ENCODE measurements at places on chromosomes 3 and 15. TPM values are rescaled to one million over a fixed set of nuclear protein-coding genes. Genes with fewer than 3 reads are reported as not detected.

- no peak for DNase-seq
These were observed 40.5 kb downstream of the IMPG2 start for GRCh38 chr3:101279765-101280385.

DNA sequence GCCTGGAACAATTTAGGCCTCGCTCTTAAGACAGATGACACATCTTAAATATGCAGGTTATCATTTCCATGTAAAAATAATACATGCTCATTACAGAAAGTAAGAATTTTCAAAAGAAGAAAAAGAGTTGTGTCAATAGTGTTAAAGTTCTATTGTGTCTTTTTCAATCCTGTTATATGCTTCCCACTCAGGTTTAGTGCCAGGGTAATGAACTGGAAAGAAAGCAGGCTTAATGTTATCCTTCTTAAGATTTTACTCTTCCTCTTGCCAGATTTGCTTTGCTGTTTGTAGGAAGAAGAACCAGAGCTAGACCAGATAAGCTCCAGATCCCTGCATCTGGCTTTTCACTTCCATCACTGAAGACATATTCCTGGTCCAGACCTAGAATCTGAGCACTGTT, 128.6 kb downstream of the TPRG1 start:
- no peak for DNase-seq

DNA sequence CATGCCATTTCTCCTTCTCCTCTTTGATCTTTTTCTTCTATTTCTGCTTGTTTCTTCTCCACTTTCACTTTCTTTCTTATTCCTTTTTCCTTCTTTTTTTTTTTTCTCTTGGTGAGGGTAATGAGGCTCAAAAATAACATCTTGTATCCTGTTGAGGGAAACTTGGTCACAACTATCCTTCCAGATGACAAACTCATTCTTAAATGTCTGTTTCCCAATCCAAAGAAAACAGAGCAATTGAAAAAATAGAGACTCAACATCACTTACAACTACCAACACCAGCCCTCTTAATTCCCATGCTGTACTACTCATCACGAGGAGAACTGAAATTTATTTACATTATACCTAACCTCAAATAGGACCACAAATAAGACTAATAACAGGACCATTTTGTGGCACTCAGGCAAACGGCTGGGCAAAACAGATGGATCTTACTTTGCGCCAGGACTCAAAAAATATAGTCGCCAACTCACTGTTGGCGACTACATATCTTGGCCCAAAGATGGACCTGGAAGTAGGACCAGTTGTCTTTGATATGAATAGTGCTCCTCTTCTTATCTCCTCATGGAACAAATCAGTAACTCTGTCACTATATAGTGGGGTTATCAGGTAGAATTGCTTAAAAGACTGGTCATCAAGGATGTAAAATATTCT, 343.9 kb downstream of the ZBTB20 start:
- DNase-seq: no peak

GRCh38 chr15:38252481-38253350, at the start of gene SPRED1:
TSS of gene SPRED1 (plus strand) at chr15:38252836. CDS start at chr15:38253186, 350 bp downstream.
- DNase-seq: peak; percentile 74

DNA sequence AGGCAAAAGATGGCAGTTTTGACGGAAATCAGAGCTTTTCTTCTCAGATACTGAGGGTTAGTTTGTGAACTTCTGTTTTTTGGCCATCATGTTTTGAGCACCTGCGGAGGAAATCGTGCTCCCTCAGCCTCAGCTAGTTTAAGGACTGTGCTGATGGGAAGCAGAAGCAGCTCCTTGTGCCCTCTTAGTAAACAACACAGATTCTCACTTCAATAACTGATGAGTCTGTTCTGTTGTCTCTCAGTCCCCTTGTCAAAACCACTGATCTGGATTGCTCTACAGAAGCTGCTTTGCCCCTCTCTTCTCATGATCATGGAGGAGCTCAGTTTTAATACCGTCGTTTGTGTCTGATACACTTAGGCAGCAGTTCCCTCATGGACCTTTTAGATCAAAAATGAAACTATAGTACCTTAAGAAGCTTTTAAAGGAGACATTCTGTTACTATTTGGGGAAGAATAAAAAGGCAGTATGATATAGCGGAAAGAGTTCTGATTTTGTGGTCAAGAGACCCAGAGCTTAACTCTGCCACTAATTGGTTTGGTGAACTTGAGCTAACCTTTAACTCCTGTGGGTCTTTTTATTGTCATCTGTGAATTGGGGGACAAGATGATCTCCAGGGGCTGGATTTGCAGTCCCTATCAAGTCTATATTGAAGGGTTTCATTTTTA, 152.6 kb downstream of the BBX start:
- no peak for DNase-seq

- DNase-seq: no peak
These were observed 14.4 kb downstream of the ABHD17C start for GRCh38 chr15:80709542-80709941.

DNA sequence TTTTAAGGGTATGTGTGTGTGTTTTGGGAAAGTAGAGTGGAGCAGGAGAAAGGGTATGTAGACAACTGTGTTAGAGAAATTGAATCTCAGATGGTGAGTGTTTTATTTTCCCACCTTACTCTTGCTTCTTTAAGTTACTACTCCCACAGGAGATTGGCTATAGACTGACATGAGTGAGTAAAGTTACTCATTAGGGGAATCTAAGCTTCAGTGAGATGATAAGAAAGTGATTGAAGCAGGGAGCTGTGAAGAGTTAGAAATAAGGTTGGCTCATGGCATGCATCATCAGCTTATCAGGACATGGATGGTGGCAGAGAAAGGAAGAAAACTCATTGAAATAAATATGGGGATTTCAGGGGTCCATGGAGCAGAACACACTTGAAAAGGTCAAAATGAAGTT, 88.9 kb downstream of the MBNL1 start:
- no peak for DNase-seq

DNA sequence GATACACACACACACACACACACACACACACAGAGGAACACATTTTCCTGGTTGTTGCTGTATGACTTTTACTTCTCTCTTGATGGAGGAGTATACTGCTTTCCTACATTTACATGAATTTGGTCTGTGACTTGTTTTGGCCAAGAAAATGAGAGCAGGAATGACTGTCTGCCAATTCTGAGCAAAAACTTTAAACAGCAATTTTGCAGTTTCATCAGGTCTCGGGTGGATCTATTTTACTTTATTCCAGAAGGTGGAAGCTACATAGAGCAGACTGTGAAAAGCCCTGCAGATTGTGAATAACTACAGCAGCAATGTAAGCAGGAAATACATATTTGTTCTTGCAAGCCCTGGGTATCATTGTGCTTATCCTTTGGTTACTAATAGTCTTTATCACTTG, 1350.0 kb upstream of the EPHA6 start:
- DNase-seq: no peak

DNA sequence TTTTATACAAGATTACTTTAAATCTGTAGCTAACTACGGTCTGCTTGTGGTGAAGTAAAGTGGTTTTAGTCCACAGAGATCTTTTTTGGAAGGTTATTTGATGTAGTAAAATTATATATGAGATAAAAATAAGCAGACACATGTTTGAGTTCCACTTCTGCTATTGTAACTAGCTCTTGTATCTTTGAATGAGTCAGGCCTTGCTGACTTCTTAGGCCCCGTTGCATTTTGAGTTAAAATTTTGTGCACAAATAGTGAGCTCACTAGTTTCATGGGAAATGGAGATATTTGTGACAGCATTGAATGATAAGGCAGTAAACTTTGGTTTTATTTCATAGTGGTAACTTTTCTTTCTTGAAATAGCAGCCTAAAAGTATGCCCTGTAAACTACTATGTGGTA, 42.6 kb downstream of the ARIH1 start:
- no peak for DNase-seq

DNA sequence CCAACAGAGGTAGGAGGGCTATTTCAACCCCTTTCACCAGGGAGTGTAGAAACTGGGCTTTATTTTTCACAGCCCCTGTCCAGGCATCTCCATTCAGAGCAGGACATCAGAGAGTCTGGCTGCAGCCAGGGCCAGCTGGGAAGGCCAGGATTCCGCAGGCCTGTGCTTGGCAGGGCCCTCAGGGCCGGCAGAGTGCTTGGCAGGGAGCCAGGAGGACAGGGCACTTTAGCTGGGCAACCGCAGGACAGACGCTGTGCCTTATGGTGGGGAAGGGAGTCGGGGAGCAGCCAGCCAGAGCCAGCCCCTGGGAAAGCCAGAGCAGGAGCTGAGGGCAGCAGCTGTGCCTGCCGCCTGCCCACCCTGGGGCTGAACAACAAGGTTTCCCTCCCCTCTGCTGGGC, 34.5 kb upstream of the IQCF6 start:
- DNase-seq: peak; percentile 15

DNA sequence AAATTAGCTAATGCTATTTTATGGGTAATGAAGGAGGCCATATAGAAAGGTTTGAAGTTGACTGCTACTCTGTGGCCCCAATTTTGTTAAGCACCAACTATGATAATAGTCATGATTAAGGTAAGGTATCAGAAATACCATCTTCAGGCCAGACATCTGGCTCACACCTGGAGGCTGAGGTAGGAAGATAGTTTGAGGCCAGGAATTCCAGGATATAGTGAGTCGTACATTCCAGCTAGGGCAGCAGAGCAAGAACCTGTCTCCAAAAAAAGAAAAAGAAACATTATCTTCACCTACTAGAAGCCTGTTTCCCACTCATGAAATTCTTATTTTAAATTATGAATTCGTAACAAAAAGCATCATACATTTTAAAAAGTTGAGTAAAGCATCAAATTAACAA, 64.4 kb downstream of the LRRC28 start:
- no peak for DNase-seq

GRCh38 chr15:40538976-40539375, 25.9 kb downstream of the CCDC32 start:
- no peak for DNase-seq

DNA sequence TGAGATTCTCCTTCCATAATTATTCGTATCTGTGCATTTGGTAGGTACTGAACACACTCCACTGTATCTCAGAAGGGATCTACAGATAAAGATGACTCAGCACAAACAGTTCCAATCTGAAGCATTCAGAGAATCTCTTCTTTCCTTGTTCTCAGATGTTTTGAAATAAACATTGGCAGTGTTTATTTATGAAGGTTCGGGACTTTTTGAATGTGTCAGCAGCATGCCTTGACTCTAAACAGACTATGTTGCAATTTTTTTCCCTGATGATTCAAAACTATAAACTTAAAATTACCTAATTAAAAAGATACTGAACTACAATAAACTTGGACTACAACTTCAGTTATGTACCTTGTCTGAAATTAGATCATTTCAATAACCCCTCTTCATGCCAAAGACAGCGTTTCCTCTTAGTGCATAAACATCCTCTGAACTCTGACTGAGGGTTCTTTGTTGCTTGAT, 612.9 kb upstream of the TBL1XR1 start:
- DNase-seq: peak; percentile 80

- DNase-seq: no peak
These were observed 43.2 kb upstream of the POLG start for GRCh38 chr15:89377842-89378295.

DNA sequence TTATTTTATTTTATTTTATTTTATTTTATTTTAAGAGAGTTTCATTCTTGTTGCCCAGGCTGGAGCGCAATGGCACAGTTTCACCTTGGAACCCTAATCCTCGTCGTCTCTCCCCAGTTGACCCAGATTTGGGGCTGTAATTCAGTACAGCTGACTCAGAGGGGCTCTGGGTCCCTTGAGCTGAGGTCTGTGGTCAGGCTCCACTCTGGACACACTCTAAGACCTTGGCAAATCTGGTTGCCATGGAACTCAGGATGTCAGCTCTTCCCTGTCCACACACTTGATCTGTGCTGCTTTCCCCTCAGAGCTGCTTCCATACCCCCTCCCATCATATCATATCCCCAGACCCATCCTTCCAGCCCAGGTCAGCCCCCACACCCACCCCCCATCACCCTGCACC, 675 bp upstream of the CYP11A1 start:
- no peak for DNase-seq

- no peak for DNase-seq
These were observed 124.9 kb upstream of the TLE3 start for GRCh38 chr15:70222606-70223005.

- no peak for DNase-seq
These were observed 526 bp downstream of the ADIPOQ start for GRCh38 chr3:186843039-186843432.

DNA sequence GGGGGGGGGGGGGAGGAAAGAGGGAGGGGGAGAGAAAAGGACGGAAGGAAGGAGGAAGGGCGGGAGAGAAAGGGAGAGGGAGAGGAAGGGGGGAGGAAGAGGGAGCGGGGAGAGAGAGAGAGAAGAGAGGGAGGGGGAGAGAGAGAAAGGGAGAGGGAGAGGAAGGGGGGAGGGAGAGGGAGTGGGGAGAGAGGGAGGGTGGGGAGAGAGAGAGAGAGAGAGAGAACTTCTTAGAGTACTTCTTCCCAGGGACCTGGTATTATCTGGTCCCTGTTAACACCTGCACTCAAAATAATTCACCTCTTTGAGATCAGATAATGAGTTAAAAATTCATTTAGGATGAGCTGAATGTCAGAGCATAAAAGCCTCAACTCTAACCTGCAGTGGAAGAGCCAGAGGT, 1.1 kb downstream of the SEC13 start:
- DNase-seq: peak; percentile 26

GRCh38 chr3:129855832-129856419, 37.6 kb downstream of the TMCC1 start:
- no peak for DNase-seq

GRCh38 chr15:83198476-83198875, 9.1 kb downstream of the HDGFL3 start:
- DNase-seq: no peak

GRCh38 chr3:98545940-98546339, 14.2 kb downstream of the GPR15 start:
- no peak for DNase-seq

DNA sequence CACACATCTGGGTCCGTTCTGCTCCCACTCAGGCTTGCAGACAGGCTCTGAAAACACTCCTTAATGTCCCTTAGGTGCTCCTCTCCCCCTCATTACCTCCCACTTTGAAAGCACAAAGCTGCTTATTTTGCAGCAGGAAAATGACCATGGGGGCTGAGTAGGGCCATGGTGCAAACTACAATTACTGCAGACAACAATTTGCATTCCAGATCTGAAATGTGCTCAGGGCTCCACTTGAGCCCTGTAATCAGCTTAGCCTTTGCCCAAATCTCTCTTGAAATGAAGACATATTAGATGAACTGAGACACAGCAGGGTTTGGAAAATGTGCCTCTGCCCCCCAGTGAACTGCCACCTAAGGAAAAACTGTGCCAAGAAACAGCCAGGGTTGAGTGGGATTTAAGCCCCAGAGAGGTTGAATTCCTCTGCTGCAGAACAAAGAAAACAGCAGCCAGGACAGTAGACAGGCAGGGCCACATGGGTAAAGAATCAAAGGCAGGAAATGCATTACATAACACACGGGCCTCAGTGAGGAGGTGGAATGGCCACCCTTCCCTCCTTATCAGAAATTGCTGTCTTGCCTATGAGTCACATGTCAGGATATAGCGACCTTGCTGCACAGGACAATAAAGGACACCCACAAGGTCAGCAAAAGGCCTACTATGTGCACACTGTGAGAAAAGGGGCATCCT, 126.8 kb upstream of the ARHGEF3 start:
- DNase-seq: peak; percentile 60

- DNase-seq: no peak
These were observed 29.3 kb downstream of the KNL1 start for GRCh38 chr15:40623361-40623760.

GRCh38 chr3:16790432-16791400, 94.0 kb upstream of the PLCL2 start:
- peak; percentile 11 for DNase-seq

GRCh38 chr3:47404955-47405790, 24.4 kb downstream of the PTPN23 start:
- peak; percentile 32 for DNase-seq

The SLC22A14 gene
- total RNA-seq: 0.12 TPM

The ATP2C1 gene
- 32.9 TPM for total RNA-seq

The CLSTN2 gene
- 5.0 TPM for total RNA-seq

The ADIPOQ gene
- not detected for total RNA-seq

The SV2B gene
- total RNA-seq: not detected

Data from cardiac muscle cell (in vitro differentiated cells and primary cell).